GM12878 (cell line): ENCODE measurements at places on chromosomes 4 and X.

GRCh38 chr4:118354913-118355312 is 2.1 kb upstream of the PRSS12 start:
- DNase-seq, result no peak

GRCh38 chr4:74365761-74366160 is 816 bp downstream of the EREG start:
- no peak for DNase-seq

GRCh38 chrX:16828124-16828908 is 41.8 kb downstream of the RBBP7 start:
- no peak for DNase-seq

DNA sequence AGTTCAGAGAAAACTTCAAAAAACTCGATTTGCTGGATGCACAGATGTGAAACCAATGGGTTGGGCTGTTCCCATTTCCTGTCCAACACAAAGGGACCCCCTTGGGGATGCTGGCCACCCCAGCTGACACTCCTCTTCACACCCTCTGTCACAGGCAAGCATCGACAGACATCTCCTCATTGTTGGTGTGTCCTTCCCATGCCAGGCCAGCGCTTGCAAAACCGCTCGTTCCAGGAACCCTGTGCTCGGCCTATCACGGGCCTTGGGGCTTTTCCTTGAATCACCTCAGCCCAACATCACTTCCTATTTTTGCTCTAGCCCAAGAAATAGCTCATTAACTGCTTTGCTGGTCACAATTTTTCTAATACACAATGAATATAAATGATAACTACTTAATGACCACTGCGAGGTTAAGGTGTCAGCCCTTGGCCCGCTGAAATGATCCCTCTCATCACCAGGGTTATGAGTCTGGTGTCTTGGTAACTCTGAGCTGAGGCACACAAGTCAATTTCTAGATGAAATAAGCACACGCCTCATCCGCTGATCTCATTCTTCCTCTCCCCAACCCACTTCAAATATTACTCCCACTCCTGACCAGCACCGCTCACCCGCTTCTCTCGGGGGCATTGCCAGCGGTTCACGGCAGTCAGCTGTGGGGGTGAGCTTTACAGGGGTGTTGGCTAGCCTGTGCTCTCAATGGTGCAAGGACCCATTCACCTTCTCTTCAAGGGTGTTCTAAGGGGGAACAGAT is 32.3 kb downstream of the BCOR start:
- no peak for DNase-seq
